Calu3 (cell line): ENCODE measurements at places on chromosomes 11 and 22.

GRCh38 chr22:44548981-44549380, 50.9 kb upstream of the RTL6 start:
- no peak for DNase-seq

DNA sequence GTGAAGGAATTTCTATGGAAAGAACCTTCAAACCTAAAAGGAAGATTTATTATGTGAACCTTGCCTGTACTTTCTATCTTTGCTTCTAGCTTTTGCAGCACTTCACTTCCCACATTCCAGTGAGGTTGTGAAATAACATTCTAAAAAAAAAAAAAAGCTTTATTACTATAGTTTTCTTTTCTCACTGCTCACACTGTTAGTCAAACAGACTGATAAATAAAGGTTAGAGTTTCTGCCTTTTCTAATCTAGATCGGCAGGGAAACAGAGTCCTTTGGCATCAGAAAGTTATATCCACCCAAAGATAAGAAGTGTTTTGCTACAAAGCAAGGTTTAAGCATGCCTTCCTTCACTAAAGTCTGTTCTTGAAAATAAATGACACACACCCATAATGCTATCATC, 2.8 kb downstream of the AAMDC start:
- no peak for DNase-seq

- DNase-seq = no peak
Measured at GRCh38 chr11:120288021-120288420, 37.1 kb upstream of the TLCD5 start.

DNA sequence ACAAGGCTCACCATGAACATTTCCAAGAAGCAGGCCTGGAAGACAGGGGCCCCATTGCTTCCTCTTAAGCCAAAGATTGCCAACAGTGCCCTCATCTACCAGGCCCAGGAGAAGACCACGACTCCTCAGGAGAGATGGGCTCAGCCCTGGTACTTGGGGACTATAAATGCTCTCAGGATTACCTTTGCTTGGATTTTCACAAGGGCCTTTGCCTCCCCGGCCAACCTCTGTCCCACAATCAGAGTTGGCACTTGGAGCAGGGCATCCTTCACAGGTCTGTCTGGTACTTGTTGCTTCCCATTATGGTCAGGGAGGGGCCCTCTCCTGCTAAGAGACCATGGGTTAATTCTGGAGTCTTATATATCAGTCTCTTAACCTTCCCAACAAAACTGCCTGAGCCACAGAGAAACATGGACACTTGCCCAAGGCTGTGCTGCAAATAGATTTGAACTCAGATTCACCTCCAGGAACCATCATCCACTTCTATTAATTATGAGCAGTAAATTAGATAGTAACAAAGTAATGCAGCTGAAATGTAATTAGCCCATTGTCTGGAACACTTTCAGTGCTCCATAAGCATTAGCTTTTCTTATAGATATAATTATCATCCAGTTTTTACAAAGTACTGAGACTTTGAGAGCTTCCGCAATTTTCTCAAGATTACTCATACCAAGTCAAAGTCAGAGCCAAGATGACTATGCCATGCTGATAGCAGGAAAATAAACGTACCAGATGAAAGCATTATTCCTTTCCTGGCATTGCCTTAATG, 33.5 kb downstream of the POU2AF3 start:
- no peak for DNase-seq

DNA sequence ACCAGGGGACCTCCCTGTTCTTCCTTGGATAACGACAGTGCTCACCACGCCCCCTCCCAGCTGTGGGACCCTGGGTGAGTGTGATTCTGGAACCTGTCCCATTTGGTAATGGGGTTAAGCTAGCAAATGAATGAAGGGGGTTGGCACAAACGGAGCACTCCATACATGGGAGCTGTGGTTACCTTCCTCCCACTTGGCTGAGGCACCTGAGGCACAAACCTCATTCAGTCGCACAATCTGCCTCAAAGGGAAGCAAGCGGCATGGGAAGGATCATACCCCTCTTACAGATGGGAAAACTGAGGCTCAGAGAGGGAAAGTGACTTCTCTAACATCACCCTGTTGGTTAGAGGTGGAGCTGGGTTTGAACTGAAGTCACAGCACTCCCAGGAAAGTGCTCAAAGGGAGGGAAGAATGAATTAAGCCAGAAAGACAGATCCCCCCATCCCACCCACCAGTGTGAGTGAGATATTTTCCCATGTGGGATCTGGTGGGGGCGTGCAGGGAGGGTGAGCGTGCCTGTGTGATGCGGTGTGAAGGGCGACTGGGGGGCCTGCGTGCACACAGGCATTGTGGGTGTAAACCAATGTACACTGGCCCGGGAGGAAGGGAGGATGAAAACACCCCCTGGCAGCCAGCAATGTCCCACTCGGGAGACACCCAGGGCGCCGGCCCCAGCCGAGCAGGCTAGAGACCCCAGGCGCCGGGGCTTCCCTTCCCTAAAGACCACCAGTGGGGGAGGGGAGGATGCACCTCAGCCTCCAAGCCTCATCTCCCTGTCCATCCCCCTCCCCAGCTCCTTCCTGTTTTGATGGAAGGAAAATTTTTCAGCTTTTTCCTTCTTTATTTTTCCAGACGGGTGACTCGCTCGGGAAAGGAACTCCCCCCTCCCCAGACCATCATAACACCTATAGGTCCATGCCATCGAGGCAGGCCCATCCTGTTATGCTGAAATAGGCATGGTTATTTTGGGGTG, 8.0 kb upstream of the PDGFB start:
- DNase-seq = no peak

DNA sequence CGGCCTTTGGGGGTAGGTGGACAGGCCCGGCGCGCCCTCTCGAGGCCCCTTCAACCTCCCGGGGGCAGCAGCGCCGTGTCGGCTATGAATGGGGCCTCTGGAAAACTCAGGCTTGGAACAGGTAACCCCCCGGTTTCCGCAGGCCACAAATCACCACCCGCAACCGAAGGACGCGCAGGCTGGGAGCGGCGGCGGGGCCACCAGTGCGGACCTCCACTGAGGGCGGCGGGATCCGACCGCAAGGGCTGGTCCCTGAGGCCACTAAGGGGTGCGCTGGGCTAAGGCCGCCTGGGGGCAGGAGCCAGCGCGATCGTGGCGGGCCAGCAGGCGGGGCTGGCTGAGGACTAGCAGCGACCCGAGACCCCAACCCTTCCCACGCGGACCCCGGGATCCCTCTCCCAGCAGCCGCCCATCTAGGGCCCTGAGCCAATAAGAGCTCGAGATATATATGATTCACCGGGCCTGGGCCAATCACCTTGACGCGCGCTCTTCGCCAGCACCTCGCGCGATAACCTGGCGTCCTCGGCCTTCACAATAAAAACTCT, 609 bp upstream of the ATF4 start:
- DNase-seq = peak; percentile 97

DNA sequence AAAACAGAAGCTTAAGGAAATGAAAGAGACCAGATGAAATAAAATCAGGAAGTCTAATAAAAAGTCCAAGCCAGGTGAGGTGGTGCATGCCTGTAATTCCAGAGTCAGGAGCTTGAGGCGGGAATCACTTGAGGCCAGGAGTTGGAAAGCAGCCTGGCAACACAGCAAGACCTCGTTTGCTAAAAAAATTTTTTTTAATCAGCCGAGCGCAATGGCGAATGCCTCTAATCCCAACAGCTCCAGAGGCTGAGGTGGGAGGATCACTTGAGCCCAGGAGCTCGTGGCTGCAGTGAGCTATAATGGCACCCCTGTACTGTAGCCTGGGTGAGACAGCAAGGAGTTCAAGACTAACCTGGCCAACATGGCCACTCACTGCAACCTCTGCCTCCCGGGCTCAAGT, 8.0 kb downstream of the RAB6A start:
- no peak for DNase-seq

DNA sequence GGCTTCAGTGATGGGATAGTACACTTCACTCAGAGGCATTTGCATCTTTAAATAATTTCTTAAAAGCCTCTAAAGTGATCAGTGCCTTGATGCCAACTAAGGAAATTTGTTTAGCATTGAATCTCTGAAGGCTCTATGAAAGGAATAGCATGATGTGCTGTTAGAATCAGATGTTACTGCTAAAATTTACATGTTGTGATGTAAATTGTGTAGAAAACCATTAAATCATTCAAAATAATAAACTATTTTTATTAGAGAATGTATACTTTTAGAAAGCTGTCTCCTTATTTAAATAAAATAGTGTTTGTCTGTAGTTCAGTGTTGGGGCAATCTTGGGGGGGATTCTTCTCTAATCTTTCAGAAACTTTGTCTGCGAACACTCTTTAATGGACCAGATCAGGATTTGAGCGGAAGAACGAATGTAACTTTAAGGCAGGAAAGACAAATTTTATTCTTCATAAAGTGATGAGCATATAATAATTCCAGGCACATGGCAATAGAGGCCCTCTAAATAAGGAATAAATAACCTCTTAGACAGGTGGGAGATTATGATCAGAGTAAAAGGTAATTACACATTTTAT, 4.6 kb downstream of the MALAT1 start:
- DNase-seq = no peak

DNA sequence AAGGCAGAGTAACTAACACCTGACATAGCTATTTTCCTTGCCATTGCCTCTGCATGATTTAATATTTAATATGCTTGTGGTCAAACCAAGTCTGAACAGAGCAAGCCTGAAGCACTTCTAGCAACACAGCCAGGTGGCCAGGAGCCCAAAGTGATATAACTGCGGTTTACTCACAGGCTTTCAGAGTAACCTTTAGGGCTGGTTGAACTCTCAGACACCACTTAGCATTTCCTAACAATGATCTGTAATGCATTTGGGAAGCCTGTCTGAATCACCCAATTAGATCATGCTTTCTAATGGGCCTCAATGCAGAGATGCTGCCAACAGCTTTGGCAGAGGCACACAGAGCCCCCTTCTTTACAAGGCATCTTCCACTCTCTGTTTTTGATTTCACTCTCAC, 96.1 kb downstream of the FDX1 start:
- DNase-seq = no peak

- no peak for DNase-seq
Measured at GRCh38 chr11:117744471-117745150, 52.4 kb downstream of the DSCAML1 start.

- no peak for DNase-seq
Measured at GRCh38 chr22:32410459-32410858, 1.6 kb downstream of the RTCB start.

GRCh38 chr11:97461044-97461880, 1071.4 kb downstream of the JRKL start:
- DNase-seq = no peak

DNA sequence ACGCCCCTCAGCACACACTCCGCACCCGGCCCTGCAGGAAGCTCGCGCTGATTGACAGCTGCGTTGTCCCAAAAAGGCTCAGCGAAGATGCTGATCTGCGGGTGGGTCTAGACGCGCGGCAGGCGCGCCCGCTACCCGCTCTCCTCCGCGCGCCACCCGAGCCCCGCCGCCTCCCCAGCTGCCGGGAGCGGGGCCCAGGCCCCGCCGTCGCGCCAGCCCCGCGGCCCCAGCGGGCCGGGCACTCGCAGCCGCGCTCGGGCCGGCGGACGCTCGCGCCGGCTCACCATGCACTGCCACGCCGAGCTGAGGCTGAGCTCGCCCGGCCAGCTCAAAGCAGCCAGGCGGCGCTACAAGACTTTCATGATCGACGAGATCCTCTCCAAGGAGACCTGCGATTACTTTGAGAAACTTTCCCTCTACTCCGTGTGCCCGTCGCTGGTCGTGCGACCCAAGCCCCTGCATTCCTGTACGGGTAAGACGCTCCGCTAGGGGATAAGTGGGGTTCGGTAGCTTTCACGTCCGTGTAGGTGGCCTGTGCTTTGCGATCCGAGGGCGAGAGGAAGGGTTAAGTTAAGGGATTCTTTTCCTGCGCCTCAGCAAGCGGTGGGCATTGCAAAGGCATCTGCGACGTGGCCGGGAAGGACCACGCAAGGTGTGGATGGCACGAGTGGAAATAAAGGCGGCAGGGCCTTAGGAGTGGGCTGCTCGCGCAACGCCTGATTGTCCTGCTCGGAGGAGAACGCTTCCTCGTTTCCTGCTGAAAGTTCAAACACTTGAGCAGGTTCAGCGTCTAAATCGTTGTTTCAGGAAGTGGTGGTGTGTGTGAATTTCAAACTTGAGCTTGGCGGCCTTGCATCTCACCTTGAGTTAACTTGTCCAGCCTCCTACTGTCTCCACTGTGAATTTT, at the start of gene BARX2:
Gene BARX2 (plus strand): TSS at position 98 of the 907 bp plus-strand sequence. CDS start 188 bp downstream, at position 286.
- DNase-seq = no peak

GRCh38 chr11:63767565-63768236, 874 bp downstream of the ZFTA start:
- DNase-seq = peak; percentile 48

- no peak for DNase-seq
Measured at GRCh38 chr11:112016088-112016764, 9.0 kb upstream of the DLAT start.

DNA sequence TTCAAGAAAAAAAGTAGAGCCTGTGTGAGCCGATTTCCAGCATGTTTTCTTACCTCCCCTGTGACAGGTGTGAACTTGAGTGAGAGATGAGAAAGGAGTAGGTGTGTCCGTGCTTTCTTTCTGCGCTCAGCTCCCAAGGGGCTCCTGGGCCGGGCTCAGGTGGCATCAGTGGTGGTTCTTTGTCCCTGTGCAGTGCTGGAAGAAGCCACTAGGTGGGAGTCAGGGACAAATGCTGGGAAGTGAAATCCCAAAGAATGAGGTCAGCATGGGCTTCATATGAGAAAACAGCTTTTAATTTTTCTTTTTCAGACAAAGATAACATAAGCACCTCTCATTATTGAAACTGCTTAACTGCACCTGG, 57.8 kb downstream of the PPFIBP2 start:
- peak; percentile 88 for DNase-seq

- DNase-seq = no peak
Measured at GRCh38 chr11:34825315-34825669, 90.9 kb downstream of the APIP start.

- no peak for DNase-seq
Measured at GRCh38 chr11:126680131-126680530, 320.4 kb downstream of the KIRREL3 start.

DNA sequence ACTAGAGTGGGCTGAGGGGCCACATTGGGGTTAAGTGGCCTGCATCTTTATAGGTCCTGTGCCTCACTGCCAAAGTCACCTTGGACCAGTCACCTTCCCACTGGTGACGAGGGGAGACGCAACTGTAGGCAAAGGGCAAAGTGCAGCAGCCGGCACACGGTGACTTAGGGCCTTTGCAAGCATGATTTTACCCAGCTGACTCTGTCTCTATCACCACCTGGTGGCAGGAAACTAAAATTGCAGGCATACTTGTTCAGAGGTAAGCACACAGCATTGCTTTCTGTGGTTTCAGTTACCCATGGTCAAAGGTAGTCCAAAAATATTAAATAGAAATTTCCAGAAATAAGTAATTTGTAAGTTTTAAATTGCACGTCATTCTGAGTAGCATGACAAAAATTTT, 1164.4 kb downstream of the BRD1 start:
- DNase-seq = no peak

DNA sequence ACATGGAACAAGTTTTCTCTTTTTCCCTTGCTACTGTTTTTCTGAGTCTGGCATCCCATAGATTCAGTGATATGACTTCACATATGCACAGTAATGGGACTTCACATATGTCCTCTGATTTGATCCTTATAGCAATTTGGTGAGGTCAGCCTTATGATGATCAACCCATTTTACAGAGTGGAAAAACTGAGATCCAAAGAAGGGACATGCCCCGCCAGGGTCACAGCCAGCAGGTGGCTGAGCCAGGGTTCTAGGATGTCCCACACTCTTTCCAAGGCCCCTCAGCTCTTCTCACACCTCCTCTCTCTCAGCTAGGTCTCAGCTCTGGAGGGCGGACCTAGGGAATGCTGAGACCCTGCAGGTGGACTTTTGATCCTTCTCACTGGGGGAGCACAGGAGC, 44.3 kb upstream of the CD82 start:
- no peak for DNase-seq
